Iris pigment epithelial cell (primary cell): ENCODE measurements at places on chromosomes 2 and 18.

DNA sequence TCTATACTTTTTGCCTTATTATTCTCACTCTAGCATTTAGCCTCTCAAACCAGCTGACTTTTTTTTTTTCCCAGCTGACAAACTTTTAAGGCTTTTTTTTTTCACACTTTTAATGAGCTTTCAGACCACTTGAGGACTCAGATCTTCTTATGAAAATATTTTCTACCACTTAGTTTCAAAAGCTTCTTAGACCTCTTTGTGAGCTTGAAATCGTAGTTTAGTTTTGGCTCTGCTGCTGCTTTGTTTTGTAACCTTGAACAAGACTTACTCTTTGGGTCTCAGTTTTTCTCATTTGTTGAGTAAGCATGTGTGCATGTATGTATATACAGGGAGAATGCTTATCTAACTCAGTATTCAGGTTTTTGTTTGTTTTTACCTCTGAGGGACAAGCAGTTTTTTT, 3.5 kb downstream of the NBEAL1 start:
- peak; percentile 44 for DNase-seq

DNA sequence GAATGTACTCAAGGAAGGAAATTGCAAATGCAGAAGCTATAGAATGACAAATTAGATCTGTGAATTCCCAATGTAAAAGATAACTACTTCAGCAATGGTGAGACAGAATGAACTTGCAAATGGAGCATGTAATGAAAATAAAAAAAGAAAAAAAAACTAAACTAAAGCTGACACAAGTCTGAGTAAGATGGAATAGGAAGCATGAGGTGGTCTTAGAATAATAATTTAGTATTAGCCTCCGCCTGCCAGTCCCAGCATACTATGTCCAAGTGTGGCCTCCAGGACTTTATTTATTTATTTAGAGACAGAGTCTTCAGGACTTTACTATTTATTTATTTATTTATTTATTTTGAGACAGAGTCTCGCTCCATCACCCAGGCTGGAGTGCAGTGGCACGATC, 37.4 kb upstream of the SLC39A10 start:
- no peak for DNase-seq

DNA sequence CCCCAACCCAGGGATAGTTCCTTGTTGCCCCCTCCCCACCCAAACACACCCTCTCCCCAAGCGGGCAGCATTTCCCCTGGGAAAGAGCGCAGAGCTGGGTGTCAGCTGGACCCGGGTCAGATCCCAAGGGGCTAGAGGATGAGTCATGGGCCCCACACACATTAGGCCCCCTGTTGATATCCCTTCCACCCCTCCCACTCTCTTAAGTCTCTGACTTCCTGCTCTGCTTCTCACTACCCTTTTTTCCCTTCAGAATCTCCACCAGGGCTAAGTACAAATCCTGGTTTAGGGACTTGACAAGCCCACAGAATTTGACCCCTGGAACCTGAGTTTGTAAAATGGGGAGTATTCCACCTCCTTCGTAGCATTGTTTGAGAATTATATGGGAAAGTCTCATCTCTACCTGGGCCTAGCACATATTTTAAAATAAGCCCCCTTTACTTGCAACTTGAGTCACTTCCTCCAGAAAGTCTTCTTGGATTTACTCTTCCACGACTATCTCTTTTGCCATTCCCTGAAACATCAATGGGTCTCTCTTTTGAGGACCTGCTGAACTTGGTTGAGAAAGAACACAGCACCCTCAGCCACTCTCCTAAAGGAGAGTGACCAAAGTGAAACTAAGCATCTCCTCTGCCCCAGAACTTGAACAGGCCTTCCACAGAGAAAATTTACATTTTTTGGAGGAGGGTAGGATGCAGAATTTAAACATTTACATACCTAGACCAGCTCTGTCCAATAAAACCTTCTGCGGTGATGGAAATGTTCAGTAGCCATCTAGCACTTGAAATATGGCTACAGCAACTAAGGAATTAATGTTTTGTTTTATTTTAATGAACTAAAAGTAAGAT, 4.7 kb downstream of the RTKN start:
- no peak for DNase-seq

DNA sequence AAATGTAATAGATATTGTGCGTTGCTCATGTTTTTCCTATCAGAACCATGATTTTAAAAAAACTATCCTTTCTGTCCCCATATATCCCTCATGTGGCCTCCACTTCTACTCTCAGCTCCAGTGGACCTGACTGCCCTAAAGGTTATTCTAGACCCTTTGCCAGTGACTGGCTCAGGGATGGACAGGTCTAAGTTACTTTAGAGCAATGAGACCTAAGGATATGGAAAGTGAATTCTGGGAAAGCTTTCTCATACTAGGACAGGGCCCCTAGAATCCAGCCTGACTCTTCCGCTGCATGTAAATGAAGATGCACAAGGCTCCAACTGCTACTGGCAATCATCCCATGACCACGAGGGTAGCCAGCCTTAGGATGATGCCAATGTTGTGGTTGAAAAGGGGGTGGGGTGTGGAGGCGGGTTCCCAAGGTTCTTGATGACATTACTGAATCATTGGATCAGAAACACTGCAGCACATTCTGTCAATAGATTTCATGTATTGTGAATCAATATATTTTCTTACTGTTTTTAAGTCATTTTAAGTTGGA, 21.3 kb downstream of the C2orf69 start:
- DNase-seq, result no peak

- DNase-seq, result no peak
These were observed 39.6 kb downstream of the PTPN2 start for GRCh38 chr18:12844391-12844790.

DNA sequence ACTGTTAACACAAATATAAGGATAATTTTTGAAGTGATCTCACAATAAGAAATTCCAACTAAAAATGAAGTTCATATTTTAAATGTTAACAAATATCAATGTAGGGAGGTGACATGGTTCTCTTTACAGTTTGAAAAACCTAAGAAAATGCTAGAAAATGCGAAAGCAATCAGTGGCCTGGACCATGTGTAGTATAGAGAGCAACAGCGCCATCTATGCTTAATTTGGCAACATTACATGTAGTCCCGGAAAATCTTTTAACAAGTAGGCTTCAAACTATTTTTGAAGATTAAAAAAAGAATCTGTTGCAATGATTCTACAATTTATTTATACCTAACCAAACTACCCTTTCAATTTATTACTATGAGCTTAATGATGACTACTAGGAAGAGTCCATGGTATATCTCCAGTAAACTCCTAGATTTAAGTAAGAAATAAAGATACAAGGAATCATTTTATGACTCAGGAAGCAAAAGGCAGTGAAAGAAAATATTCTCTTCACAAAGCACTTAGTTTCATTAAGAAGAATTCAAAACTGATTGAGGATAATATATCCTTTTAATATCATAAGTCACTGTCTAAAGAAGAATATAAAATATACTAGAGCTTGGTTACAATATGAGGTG, 33.3 kb downstream of the NDUFA10 start:
- peak; percentile 61 for DNase-seq

- DNase-seq, result no peak
These were observed 6.6 kb upstream of the CAB39 start for GRCh38 chr2:230706053-230706521.

DNA sequence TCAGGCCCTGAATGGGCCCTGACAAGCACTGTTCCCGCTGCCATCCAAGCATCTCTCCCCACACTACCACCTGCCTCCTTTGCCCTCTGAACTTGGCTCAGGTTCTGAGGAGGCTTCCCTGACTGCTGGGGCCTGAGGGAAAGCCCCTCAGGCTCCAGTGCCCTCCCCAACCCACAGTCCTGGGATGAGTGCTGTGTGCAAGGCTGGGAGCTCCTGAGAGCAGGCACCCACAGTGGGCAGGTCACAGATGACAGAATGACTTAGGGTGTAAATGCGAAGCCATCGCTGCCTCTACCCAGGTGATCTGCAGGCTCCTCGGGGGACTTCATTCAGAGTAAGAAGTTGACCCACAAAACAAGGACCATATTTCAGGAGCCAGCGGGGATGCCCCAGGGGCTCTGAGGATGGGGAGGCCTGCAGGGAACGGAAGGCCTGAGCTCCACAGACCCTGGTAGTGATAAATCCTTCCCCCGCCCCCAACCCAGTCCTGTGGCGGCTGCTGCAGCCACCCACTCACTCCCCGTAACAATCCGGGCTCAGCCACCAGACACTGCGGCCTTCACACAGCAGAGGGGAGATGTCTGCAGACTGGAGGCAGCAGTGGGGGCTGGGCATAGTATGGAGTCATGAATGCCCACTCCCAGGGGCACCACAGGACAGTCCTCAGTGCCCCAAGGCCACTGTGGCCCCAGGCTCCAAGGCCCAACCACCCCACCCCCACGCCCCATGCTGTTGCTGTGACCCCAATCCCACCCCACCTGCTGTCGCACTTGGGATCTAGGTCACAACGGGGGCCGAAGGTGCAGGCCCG, 8.9 kb downstream of the BIN1 start:
- no peak for DNase-seq

DNA sequence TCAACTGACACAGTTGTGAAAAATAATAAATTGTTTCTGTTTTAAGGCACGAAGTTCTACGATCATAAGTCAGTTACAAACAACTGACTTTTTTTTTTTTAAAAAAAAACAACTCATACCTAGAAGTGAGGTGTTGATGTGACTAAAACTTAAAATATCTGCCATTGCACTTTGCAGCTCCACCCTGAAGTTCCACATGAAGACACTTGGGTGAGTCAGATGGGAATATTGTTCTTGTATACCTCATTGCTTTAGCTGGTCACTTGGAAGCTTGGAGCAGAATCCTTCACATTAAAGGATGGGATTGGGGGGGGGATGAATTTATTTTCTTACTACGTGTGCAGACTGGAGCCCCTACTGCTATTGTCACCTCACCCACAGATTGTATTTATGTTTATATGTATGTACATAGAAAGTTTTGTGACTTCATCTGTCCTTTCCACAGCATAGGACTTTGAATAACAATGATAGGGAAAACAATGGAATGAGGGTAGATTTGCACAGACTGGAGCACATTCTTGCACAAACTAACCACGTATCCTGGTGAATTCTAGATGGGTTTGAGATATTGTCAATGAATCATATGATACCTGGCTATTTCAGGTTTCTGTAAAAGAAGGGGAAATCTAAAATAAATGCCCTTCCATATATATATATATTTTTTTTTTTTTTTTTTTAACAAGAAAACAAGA, 57.9 kb upstream of the ARHGAP15 start:
- DNase-seq, result no peak

DNA sequence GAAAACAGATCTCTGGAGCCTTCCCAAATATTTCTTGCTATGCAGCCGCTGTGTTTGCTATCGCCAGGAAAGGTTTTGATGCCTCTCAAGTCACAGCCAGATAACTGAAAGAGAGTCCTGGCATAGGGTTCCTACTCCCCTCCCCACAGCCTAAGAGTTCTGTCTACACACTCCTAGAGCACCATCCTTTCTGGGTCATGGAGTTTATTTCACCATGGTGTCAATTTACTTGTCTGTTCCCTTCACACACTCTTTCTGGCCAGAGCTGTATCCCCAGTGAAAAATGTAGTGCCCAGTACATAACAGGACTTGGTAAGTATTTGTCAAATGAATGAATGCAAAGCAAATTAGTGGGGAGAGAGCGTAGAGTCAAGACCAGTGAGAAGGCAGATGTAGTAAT, 185.3 kb downstream of the HAUS1 start:
- no peak for DNase-seq

- DNase-seq, result no peak
These were observed 176.1 kb upstream of the DLGAP1 start for GRCh38 chr18:4631239-4631638.

GRCh38 chr2:227509824-227510619, 38.1 kb downstream of the AGFG1 start:
- peak; percentile 51 for DNase-seq

GRCh38 chr2:86069091-86069685, 36.5 kb downstream of the POLR1A start:
- DNase-seq, result no peak

DNA sequence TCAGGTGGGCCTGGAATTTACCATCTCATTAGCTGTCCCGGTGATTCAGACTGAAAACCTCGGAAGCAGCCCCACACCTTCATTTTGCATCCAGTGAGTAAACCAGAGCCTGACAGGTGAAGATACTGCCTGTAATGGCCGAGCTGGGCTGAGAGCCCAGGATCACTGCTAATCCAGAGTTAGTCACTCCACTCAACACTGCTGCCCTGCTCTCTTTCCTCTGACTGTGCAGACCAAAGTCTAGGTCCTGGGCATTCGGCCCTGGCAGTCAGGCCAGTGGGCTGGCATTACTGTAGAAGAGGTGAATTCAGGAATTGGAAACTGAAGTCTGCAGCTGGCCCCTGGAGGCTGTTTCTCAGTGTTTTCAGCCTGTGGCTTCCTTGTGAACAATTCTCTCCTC, 44.3 kb downstream of the TMEM17 start:
- peak; percentile 66 for DNase-seq

- no peak for DNase-seq
These were observed 7.9 kb downstream of the IMPA2 start for GRCh38 chr18:11989174-11989573.

DNA sequence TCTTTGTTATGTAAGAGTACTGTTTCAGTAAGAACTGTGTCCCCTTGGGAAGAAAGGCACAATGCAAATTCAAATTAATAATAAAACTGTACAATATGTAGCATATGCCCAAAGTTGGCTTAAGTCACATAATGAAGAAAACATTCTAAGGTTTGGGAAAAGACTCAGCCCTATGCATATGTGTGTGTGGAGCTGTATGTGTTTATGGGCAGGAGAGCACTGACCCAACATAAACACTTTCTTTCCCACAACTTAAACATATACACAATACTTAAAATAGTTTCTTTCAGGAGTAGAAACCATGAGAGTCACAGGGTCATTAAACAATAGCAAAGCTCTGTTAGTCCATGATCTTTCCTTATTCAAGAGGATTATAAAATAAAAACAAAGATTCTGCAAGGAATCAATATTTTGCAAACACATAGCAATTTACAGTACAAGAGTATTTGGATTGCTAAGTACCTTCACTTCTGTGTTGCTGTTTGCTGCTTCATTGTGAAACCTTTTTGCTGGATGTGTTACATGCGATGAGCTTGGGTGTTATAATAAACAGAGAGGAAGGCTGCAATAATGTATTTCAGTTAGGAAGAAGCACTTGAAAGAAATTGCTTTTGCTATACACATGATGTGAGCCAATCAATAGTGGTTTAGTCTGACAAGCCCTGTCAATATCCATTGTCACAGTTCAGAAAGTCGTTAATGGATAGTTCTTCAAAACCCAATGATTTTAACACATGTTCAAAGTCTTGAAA, 347.3 kb downstream of the ARHGAP15 start:
- DNase-seq, result peak; percentile 29

- DNase-seq, result peak; percentile 61
These were observed 2.0 kb downstream of the BCL11A start for GRCh38 chr2:60551240-60552077.

GRCh38 chr2:81894451-81894990, 1590.0 kb upstream of the LRRTM1 start:
- no peak for DNase-seq

DNA sequence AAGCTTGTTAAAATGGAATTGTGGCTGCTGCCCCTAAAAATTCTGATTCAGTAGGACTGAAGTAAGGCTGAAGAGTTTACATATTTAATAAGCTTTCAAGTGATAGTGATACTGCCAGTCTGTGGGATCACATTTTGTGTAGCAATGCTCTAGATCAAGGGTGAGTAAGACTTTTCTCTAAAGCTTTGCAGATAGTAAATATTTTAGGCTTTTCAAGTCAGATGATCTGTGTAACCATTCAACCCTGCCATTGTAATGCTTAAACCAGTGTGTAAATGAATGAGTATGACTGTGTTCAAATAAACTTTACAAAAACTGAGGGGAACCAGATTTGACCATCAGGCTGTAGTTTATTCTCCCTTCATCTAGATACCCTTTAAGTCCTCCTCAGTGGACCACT, 92.7 kb downstream of the PIK3C3 start:
- DNase-seq, result peak; percentile 78

GRCh38 chr18:38884050-38884449, 1318.5 kb upstream of the CELF4 start:
- DNase-seq, result no peak
